ENCODE measurements at places on chromosomes 7 and 10. TPM values are rescaled to one million over a fixed set of nuclear protein-coding genes. Genes with fewer than 3 reads are reported as not detected.

The TMEM236 gene
- total RNA-seq = under 0.01 TPM

The TLX1 gene
- not detected for total RNA-seq

The LRRC18 gene
- not detected for total RNA-seq

The INHBA gene
- 38.9 TPM for total RNA-seq

The IL15RA gene
- total RNA-seq = 4.4 TPM

The ASB10 gene
- total RNA-seq = not detected

The ASAH2 gene
- 1.00 TPM for total RNA-seq

The NRG3 gene
- total RNA-seq = not detected

The RSPH10B gene
- total RNA-seq = 0.09 TPM

The CLRN3 gene
- total RNA-seq = not detected

The LLCFC1 gene
- total RNA-seq = not detected

The ZNF107 gene
- 0.92 TPM for total RNA-seq

The OR6B1 gene
- total RNA-seq = not detected

The ITIH5 gene
- 3.0 TPM for total RNA-seq

The BMI1 gene
- total RNA-seq = 35.0 TPM

The LIPA gene
- total RNA-seq = 64.1 TPM

The VWA2 gene
- not detected for total RNA-seq

The NUTM2A gene
- total RNA-seq = 0.28 TPM

The UPK3B gene
- total RNA-seq = 0.46 TPM

The MALRD1 gene
- total RNA-seq = 1.00 TPM

The TRPV6 gene
- not detected for total RNA-seq

The LSM5 gene
- total RNA-seq = 15.3 TPM

The EPHA1 gene
- total RNA-seq = 0.14 TPM
